ENCODE measurements at places on chromosomes 12 and 14. TPM values are rescaled to one million over a fixed set of nuclear protein-coding genes. Genes with fewer than 3 reads are reported as not detected.

The SMOC1 gene
- not detected for total RNA-seq

The KRT72 gene
- not detected for total RNA-seq

The SELPLG gene
- 37.0 TPM for total RNA-seq

DNA sequence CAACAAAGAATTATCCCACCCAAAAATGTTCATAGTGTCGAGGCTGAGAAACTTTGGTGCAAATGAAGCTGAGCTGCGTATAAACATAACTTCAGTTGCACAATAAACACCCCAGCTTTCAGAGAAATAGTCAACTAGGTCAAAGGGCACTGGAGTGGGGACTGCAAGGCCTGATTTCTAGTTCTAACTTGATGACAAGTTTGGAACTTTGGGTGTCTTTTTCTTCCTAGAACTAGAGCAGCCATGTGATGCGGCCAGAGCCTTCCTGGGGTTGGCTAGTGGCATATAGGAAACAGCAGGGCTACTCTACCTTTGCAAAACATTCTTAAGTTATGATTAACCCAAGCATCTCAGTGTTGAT lies 298.4 kb upstream of the AMIGO2 start:
- H3K27ac ChIP-seq, result no peak overlapping the region
- H3K4me3 ChIP-seq, result no peak overlapping the region
- no peaks in the 10 kb centered on the region for H3K36me3 ChIP-seq
- H3K27me3 ChIP-seq, result no peaks in the 10 kb centered on the region
- no peak for DNase-seq

- H3K27me3 ChIP-seq, result no peaks in the 10 kb centered on the region
- H3K27ac ChIP-seq, result no peak overlapping the region
- DNase-seq, result no peak
- no peaks in the 10 kb centered on the region for H3K36me3 ChIP-seq
- peaks cover 4% of the 10 kb centered on the region for H3K4me1 ChIP-seq
These were observed 23.8 kb downstream of the SLC16A7 start for GRCh38 chr12:59619461-59620240.

- no peak overlapping the region for H3K4me3 ChIP-seq
- peaks cover 14% of the 10 kb centered on the region for H3K4me1 ChIP-seq
- no peaks in the 10 kb centered on the region for H3K27me3 ChIP-seq
- DNase-seq, result no peak
These were observed 38.7 kb downstream of the SETD3 start for GRCh38 chr14:99441918-99442317.

GRCh38 chr14:89207925-89208328 lies 209.1 kb downstream of the FOXN3 start:
- no peak overlapping the region for H3K4me3 ChIP-seq
- peaks cover 19% of the 10 kb centered on the region for H3K4me1 ChIP-seq
- no peak for DNase-seq
- H3K27me3 ChIP-seq, result no peaks in the 10 kb centered on the region
- no peaks in the 10 kb centered on the region for H3K36me3 ChIP-seq
- no peak overlapping the region for H3K27ac ChIP-seq
